Activated CD4-positive, alpha-beta T cell treated with anti-CD3 and anti-CD28 coated beads, Interleukin-2, amount 10 ng/mL, durations not matched to agents 7 days and 5 days (primary cell): ENCODE measurements at places on chromosomes 4 and X.

DNA sequence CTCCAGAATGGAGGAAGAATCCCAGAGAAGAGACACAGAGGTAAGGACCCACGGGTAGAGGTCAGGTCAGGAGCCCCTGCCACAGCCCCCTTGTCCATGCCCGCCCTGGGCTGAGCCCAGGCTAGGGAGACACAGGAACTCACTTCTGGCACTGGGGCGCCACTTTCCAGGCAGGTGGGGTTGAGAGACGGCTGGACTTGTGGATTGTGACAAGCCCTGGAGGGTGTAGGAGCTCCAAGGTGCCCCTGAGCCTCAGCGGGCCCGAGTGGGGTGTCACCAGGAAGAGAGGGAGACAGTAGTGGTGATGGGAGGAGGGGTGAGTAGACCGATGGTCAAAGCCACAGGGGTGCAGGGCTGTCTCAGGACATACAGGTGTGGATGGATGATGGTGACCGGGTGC lies 58.9 kb downstream of the WFS1 start:
- no peak for DNase-seq

GRCh38 chr4:53961351-53961750 lies 103.1 kb downstream of the CHIC2 start:
- no peak for DNase-seq

GRCh38 chr4:40704073-40704472 lies 45.7 kb upstream of the NSUN7 start:
- DNase-seq: no peak

DNA sequence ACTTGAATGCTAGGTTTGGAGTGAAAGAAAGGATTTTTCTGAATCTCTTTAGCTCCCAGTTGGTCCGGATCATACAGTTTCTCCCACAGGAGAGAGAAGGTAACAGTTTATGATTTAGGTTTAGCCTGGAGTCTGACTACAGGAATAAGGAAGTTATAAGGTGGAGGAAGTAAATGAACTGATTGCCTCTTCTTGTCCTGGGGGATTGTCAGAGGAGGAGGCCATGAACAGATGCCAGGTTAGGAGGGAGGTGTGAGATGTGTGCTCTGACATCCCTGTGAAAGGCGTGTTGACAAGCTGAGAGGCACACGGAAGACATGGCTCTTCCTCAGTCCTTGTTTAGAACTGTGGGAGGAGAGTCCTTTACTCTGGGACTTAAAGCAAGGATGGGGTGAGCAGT lies 64.4 kb downstream of the CHRNA9 start:
- no peak for DNase-seq

DNA sequence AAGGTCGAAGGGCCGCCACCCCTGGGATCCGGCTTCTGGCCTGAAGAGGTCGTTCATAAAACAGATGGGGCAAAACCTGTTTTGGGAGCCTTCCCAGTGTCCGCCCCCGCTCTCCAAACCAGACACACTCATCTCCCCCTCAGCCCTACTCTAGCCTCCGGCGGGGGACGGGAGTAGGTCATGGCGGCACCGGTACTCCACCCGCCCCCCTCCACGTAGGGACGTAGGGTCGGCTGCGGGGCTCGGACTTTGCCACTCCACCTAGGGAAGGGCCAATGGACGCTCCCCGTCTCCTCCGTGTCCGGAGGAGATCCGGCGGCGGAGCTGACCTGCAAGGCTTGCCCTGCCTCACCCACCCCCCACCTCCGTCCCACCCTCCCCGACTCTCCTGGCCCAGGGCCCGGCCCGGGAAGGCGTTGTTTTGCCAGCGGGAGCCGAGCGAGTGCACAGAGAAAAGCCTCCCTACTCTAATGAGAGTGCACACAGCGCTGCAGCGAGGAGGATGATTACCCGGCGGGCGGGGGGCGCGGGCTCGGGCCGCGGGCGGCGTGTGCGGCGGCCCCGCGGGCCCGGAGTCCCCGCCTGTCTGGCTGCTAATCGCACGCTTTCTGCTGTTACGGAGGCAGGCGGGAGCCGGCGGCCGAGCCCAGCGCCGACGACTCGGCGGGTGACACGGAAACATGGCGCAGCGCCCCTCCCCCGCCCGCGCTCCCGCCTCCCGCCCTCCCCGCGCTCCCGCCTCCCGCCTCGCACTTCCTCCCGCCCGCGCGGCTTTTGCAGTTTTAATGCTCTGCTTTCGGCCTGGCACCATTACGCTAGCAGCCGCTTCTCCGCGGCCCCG lies 8.3 kb upstream of the BCOR start:
- DNase-seq: peak; percentile 71

DNA sequence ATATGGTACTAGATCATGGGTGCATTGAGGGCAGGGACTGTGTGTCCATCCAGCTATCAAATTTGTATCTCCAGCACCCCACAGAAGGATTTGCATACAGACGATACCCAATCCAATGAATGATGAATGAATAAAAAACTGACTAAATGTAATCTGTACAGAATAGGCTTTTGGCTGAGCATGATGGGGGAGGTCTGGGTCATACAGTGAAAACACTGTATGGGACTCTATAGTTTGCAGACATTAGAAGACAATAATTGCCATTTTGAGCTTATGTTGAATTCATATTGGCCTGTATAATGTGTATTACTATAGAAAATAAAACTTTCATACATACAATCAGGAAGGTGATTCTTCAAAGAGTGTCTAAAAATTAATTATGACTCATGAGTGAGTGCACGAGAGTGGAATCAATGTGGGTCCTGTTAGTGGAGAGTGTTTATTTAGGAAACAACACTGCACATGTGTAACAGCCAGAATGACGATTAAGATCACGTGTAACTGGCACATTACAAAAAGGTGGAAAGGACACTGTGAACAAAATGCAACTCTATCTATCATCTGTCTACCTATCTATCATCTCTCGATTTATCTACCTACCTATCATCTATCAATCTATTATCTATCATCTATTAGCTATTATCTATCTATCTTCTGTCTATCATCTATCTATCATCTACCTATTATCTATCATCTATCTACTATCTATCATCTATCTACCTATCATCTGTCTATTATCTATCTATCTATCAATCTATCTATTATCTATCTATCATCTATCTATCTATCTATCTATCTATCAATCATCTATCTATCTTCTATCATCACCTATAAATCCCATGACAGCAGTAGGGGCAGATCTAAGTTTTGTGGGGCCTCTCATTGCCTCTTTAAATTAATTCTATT lies 201.3 kb downstream of the PTTG2 start:
- DNase-seq: no peak

GRCh38 chrX:37330642-37331041 lies 18.5 kb upstream of the PRRG1 start:
- DNase-seq: no peak

DNA sequence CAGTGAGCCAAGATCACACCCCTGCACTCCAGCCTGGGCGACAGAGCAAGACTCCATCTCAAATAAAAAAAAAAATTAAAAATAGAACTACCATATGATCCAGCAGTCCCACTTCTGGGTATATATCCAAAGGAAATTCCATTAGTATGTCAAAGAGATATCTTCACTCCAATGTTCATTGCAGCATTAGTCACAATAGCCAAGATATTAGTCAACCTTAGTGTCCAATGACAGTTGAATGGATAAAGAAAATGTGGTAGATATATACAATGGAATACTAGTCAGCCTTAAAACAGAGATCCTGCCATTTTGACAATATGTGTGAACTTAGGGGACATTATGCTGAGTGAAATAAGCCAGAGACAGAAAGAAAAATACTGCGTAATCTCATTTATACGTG lies 49.4 kb downstream of the C4orf46 start:
- no peak for DNase-seq

DNA sequence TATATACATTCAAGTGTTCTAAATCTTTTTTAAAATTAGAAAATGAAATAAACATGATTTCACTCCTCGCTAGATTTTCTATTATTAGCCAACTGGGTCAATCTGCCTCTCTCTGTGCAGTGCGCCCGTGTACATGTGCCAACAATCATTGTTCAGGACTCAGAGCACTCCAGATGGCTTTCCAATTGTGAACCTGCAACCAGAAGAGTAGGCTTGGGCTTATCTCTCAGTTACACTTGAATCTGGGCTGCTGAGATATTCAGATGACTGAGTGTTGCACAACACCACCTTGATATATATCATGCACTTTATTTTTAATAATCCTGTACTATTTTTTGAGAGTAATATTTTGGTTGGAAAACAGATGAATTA lies 184.0 kb upstream of the FSTL5 start:
- DNase-seq: no peak

- DNase-seq: no peak
Observed at GRCh38 chr4:87461281-87461700, 38.9 kb downstream of the NUDT9 start.

DNA sequence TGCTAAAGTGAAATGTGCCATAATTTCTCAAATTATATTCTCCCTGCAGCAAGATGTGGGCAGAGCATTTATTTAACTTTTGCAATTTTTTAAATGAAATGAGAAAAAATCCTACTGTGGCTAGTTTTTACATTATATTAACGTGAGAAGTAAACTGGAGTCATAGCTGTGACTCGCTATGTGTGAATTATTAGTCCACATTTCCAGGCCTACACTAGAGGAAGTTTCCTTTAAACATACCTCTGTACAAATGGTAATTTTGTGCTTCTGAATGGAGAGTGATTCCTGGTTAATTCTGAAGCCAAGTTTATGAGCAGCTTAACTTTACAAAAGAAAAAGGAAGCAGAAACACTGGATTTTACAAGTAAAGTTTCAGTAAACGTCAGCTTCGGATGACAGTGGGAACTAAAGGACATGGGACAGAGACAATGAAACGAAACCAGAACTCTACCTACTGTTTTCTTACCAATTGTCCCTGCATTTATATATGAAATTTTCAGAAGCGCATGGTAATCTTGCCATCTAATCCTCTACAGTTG lies 72.4 kb downstream of the FBXO8 start:
- DNase-seq: no peak

DNA sequence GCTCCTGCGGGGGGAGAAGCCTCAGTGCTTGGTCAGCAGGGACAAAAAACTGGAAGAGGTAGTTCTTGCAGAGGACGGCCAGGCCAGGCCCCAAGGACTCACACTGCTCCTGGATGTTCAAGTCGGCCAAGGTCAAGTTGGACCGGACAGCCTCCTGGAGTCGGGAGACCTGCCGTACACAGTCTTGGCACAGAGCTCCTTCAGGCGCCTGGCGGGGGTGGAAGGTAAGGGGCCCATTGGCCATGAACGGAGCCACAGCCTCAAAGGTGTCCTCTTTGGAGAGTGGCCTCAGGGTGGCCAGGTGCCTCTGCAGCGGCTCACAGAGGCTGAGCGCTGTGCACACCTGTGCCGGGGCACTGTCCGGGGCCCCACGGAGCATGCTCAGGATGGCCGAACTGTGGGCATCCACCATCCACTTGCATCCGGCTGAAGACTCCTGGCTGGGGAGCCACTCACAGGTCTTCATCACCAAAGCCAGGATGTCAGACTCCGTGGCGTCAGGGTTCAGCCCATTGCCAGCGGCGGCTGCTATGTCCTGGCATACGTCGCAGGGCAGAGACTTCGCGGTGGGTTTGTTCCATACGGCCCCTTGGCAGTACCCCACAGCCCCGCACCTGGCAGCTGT lies 477 bp downstream of the PSAPL1 start:
- no peak for DNase-seq

DNA sequence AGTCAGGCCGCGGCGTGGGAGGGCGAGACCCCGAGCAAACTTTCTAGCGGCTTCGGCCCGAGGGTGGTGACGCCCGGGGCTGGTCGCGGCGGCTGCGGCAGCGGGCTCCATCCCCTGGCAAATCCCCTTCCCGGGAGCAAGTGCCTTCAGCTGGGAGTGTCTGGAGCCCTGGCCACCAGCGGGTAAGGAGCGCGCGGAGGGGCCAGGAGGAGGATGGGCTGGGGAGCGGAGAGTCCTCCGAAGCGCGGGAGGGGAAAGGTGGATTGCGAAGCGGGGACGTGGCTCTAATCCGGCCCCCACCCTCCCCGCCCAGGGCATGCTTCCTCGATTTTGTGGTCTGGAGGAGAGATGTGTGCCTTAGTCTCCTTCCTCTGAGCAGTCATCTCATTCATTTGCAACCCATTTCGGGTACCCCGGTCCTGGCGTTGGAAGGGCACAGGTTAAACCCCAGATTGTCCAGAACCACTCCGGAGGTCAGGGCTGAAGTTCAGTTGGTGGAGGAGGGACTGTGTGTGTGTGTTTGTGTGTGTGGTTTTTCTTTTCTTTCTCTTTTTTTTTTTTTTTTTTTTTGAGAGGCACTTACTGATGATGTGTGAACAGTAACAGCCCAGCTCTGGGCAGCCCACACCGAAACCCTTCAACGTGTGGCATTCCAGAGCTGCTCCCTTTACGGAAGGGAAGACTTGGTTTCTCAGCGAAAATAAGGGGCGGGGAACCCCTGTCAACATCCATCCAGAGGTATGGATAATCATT lies 516 bp downstream of the SGMS2 start:
- DNase-seq: peak; percentile 7

GRCh38 chr4:99754756-99755155 lies 61.9 kb upstream of the DAPP1 start:
- DNase-seq: no peak

DNA sequence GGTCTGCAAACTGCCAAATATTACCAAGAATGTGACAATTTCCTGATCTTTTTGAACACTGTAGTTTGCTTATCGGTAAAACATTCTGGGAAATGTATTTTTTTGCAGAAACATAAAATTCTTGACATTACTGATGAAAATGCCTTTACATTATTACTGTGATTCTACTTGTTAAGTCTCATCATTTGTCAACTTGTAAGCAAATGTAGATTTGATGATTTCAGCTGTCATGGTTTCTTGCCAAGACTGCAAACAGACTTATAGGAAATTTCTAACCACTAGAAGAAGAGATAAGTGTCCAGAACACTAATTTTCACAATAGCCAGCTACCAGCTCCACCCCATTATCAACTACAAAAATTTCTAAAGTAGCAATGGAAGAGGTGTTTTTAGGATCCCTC lies 560.4 kb downstream of the STPG2 start:
- DNase-seq: no peak

DNA sequence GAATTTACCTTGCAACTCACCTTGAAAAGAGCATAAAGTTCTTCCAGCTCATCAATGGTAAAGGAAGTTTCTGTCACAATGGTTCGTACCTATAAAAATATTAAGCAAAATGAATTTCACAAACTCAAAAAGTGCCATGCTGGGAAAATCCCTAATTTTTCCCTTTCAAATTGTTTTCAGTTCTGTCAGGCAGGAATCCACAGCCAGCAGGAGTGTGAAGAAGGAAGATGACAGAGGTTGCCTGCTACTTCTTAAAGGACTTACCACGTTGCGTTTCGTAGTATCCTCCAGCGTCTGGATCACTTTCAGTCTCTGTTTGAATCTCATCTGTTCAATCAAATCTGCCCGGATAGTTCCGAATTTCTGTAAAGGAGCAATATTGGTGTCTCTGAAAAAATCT lies 70.3 kb upstream of the UCP1 start:
- DNase-seq: no peak

GRCh38 chr4:89439533-89439932 lies 131.9 kb upstream of the GPRIN3 start:
- no peak for DNase-seq

GRCh38 chrX:14884714-14885113 lies 11.5 kb downstream of the MOSPD2 start:
- DNase-seq: no peak

GRCh38 chr4:41525129-41525528 lies 12.8 kb upstream of the LIMCH1 start:
- no peak for DNase-seq

GRCh38 chr4:98374643-98375042 lies 113.5 kb downstream of the RAP1GDS1 start:
- DNase-seq: no peak

- DNase-seq: no peak
Observed at GRCh38 chr4:185441479-185441878, 15.7 kb upstream of the UFSP2 start.
